ENCODE measurements at places on chromosomes 2 and 18. TPM values are rescaled to one million over a fixed set of nuclear protein-coding genes. Genes with fewer than 3 reads are reported as not detected.

DNA sequence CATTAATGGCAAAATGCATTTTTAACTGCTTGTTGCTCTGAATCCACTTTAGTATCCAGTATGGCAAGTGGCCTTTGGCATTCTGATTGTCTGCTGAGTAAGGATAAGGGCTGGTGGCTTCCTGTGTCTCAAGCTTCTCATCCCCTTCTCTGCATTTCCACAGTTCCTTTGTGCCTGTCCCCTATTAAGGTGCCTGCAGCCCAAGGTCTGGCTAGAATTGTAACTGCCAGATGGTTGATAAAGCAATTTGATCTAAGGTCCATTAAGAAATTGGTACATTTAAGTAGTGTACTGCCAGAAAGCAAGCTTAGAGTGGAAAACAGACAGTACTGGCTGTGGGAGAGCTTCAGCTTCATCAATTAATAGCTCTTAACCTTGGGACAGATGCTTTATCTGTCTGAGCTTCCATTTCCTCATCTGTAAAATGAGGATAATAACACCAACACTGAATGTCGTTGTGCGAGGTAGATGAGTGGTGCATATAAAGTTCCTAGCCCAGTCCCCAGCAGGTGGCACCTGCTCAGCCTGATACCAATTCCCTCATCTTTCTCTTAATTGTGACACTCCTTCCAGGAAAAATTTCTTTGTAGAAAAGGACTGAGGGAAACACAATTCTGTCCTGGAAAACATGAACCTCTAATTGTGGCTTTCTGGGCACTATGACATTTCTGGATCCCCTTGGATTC lies 570.6 kb upstream of the GCFC2 start:
- no peak for DNase-seq

- DNase-seq = no peak
Measured at GRCh38 chr2:221203125-221203524, 369.0 kb downstream of the EPHA4 start.

ALPP gene
- not detected for total RNA-seq

ARHGAP15 gene
- 14.8 TPM for total RNA-seq

PDE1A gene
- total RNA-seq = 23.2 TPM

Measured in aorta (tissue), 5 donors.